ENCODE measurements at places on chromosomes 5 and 9.
A peak's percentile ranks its signal among the peaks of the same experiment; 100 is the strongest.

DNA sequence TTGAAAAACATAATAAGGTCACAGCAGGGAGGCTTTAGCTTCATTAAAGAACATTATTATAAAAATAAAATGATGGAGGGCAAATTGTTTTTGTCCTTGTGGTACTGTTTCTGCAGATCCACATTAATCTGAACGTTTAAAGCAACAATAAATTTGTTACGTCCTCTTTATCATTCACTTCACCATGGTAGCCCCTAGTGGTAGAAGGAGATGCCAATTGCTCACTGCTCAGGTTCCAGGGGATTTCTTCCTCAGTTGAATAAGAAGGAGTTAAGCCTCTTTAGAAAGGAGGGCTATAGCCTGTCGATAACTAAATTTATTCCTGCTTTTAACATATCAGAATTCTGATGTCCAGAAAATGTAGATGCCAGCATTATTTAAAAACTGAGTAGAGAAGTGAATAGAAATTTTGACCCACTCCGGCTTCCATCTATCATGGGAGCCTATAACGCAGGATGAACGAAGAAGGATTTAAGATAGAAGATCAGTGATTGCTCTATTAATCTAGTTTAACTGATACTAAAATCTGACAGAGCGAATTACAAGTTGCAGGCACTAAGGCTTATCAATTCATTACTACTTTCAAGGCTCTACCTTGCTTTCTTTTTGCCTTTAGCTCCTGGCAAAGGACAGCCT is 692.3 kb downstream of the PTPRD start:
- no peak for DNase-seq

DNA sequence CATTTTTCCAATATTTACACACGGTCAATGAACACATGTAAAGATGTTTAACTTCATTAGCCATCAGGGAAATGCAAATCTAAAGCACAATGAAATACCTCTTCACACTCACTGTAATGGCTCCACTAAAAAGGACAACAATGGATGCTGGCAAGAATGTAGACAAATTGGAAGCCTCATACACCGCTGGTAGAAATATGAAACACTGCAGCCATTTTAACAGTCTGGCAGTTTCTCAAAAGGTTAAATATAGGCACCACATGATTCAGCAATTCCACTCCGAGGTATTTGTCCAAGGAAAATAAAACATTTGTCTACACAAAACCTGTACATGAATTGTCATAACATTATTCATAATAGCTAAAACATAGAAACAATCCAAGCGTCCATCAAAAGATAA is 20.0 kb downstream of the RNF145 start:
- no peak for DNase-seq

DNA sequence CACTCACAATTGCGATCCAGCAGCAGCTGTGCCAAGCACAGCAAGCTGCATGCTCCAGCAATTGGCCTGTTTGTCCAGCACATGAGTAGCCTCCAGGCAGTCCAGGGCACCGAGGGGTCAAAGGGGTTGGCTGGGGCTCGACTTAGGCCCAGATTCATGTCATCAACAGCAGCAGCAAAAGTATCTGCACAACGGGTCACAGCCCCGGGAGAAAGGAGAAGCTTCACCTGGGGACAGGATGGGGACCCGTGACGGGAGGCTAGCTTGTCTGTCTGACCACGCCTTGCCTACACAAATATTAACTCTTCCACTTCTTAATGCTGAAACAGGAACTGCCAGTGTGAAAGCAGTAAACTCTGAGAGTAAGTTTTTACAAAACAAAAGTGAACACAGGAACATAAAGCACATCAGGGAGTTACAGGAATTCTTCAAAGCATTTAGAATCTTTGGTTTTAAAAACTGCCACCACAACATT is 191.2 kb downstream of the PIK3R1 start:
- DNase-seq, result no peak

GRCh38 chr5:89246864-89247263 is 363.9 kb upstream of the MEF2C start:
- DNase-seq, result no peak

DNA sequence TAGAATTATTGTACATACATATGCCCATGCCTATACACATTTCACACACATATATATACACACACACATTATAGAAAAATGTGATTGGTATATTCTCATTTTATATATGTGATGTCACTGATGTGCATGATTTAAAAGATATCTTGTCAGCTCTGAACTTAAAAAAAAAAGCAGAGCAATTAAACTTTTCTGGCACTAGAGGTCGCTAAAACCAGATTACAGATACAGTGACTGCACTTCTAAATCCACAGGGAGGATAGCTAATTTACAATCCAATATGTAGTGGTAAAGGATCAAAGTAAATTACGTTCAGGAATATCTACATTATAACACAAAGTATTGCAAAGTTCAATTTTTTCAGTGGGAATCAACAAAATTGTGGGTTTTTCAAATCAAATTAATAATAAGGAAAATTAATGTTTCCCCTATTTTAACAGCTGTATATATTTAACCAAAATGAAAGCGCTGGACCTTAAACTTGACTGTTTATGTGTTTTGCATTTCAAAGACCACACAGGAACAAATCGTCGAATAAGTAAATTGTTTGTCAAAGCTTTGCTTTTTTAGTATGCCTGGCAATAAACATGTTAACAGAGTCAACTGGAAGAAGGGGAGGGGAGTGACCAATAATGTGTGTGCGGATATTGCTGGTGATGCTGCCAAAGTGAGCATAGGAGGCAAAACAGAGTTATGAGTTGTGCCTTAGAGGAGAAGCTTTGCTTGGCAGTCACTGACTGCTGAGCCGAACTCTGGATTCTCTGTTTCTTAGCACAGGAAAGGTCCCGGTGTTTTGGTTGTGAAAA is 1201.4 kb upstream of the C9orf72 start:
- no peak for DNase-seq

DNA sequence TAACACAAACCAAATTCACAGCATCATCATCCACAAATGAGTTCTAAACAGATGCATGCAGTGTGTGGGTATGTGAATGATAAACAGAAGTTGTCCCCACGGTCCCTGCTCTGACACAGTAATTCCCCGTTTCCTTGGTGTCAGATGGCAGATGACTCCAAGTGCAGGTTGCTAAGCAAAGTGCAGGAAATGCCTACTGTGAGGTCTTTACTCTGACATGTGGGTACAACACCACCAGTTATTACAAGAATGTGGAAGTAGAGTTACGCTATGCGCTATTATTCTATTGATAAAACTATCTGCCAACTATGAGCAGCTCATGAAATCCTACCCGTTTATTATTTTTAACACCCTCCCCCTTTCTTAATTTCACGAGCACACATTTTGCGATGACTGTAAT is 448.9 kb downstream of the BNC2 start:
- no peak for DNase-seq

DNA sequence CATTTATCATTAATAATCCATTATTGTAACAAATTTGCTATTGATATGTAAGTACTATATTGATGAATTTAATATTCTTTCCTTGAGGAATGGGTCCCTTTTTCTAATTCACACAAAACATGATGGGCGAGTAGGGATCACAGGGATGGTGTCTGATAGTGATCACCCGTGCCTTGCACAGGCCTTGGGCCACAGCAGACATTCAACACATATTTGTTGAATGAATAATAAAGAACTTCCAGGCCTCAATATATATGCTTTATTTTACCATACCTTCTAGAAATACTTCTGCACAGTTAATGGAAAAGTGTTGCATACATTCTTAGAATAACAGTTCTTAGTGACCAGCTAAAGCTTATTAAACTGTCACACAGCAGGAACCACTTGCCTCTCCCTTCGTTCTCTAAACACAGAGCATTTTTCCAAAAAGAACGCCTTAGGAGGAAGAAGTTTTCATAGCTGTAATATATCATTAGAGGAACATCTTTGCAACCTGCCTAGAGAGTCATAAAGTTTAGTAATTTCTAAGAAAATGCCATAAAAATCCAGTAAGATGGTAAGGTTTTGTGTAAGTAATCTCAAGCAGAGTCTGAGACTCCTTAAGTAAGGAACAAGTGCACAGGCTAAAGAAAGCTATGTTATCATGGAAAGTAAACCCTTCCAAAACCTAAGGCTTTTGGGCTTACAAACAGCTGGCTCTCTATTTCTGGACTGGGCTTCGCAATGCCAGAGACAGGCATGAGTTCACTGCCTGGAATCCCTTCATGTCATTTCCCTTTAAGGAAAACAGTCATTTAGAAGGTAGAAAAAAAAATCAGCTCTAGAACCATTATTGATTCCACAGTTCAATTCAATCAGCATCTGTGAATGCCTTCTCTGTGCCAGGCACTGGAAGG is 17.7 kb downstream of the TTLL11 start:
- no peak for DNase-seq

- DNase-seq, result peak; percentile 24
Measured at GRCh38 chr9:127968042-127968441, 12.7 kb downstream of the EEIG1 start.

GRCh38 chr9:98185021-98185567 is 7.3 kb downstream of the CORO2A start:
- no peak for DNase-seq

- no peak for DNase-seq
Measured at GRCh38 chr9:137402746-137403145, 20.2 kb downstream of the EXD3 start.

GRCh38 chr5:76384705-76385104 is 18.4 kb upstream of the IQGAP2 start:
- peak; percentile 45 for DNase-seq

GRCh38 chr9:109894921-109895758 is 115.1 kb downstream of the PALM2AKAP2 start:
- no peak for DNase-seq

DNA sequence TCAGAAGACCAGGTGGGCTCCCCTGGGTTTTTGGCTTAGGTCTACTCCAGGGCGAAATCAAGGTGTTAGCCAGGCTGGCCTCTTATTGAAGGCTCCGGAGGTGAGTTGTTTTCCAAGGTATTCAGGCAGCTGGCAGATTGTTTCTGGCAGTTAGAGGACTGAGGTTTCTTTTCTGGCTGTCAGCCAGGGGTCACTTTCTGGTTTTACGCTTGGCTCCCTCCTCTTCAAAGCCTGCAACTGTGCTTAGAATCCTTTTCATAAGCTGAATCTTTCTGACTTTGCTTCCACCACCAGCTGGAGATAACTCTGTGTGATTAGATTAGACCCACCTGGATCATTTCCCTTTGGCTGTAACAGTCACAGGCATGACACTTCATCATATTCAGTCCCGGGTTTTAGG is 24.6 kb downstream of the RFK start:
- no peak for DNase-seq

GRCh38 chr5:1105350-1106265 is 6.3 kb downstream of the SLC12A7 start:
- peak; percentile 86 for DNase-seq

GRCh38 chr9:88925481-88925880 is 65.8 kb upstream of the S1PR3 start:
- DNase-seq, result no peak

DNA sequence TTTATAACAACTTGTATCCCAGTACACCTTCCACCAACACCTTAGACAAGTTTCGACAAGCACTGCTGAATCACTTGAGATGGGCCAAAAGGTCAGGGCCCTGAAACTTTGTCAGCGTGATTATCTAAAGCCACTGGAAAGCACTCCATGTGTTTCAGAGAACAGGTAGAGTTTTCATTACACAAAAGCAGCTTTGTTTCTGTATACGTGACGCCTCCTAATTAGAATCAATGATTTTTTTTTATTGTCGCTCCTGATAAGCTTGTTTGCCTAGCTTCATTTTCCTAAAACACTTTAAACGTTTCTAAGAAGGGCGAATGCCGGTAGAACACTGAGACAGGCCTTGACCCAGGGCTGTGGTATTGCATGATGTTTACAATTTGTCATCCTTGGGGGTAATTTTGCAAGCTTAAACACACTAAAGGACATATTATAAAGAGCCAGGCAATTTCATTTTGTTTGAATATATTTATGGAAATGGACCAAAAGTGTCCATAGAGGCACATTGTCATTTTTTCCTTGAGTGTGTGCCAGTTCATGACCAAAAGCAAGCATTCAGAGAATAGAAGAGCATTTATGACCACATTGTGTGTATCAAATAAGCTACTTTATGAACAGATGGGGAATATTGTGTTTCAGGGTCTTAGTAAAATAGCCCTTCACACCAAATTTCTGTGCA is 193.6 kb downstream of the GLIS3 start:
- DNase-seq, result no peak

- peak; percentile 37 for DNase-seq
Measured at GRCh38 chr9:133619791-133620190, 10.6 kb upstream of the FAM163B start.
